A673 (cell line): ENCODE measurements at places on chromosomes 3 and 15.

DNA sequence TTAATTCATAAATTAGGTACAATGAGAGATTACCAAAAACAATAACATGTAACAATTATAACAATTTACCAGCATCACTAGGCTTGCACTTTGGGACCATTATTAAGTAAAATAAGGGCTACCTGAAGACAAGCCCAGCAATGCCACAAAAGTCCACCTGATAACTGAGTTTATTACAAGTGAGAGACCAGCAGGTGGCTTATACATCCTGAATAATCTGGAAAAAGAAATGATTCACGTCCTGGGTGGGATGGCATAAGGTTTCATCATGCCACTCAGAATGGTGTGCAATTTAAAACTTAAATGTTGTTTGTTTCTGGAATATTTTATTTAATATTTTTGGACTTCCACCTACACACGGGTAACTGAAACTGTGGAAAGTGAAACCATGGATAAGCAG, 1287.1 kb upstream of the GBE1 start:
- no peak for DNase-seq
- H3K4me1 ChIP-seq = no peaks in the 10 kb centered on the region
- no peak overlapping the region for H3K4me3 ChIP-seq

DNA sequence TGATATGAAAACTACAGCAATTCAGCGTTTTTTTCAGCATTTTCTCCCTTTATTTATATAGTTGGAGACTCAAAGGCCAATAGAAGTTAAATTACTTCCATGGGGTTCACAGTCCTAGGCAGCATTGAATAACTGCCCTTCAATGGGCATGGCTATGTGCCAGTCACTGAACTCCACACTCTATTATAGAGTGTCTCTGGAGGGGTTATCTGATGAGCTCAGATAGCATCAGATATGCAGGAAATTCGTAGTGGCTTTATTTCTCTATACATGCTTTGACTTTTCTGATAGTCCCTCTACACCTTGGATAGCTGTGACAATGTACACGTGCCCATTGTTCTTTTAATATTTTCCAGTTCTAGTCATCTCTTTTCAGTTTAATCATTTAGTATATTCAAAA, 396.9 kb upstream of the CBLB start:
- no peaks in the 10 kb centered on the region for H3K4me1 ChIP-seq
- no peaks in the 10 kb centered on the region for H3K36me3 ChIP-seq
- no peak overlapping the region for H3K27ac ChIP-seq
- DNase-seq = no peak

DNA sequence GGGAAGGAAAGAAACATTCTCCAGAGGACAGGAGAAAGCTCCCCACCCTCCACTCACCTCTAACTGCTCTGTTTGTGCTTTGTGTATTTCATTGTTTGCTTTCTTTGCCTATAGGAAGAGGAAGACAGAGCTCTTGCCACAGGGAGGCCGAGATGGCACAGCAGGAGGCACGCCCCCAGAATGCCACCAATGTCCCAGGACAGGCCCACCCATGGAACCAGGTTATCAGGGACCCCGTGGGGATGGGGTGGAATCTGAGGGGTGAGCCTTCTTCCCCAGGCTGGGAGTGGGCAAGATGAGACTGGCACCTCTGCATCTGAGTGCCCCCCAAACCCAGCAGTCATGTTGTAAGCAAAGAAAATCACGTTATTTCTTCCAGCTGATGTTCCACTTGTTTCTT, 155.8 kb downstream of the TBC1D2B start:
- DNase-seq = no peak
- H3K36me3 ChIP-seq = no peaks in the 10 kb centered on the region
- H3K27ac ChIP-seq = no peak overlapping the region
- H3K4me1 ChIP-seq = no peaks in the 10 kb centered on the region
- no peak overlapping the region for H3K4me3 ChIP-seq

DNA sequence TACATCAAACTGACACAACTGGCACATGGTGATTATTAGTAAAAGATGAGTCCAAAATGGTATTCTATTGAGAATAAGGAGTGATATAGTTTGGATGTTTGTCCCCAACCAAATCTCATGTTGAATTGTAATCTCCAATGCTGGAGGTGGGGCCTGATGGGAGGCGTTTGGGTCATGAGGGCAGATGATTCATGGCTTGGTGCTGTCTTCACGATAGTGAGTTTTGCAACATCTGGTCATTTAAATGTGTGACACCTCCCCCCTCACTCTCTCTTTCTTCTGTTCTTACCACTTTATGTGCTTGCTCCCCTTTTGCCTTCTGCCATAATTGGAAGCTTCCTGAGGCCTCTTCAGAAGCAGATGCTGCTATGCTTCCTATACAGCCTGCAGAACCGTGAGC, 90.6 kb downstream of the RSL24D1 start:
- DNase-seq = no peak
- no peak overlapping the region for H3K4me3 ChIP-seq
- no peak overlapping the region for H3K27ac ChIP-seq
- no peaks in the 10 kb centered on the region for H3K4me1 ChIP-seq
